ENCODE measurements at places on chromosomes 11 and 22. TPM values are rescaled to one million over a fixed set of nuclear protein-coding genes. Genes with fewer than 3 reads are reported as not detected.

TRIM68 gene
- total RNA-seq: 12.3 TPM

CHST1 gene
- total RNA-seq: not detected

OTOG gene
- not detected for total RNA-seq

- no peak for DNase-seq
Measured at GRCh38 chr11:93743291-93743690, 1.8 kb downstream of the C11orf54 start.

DNA sequence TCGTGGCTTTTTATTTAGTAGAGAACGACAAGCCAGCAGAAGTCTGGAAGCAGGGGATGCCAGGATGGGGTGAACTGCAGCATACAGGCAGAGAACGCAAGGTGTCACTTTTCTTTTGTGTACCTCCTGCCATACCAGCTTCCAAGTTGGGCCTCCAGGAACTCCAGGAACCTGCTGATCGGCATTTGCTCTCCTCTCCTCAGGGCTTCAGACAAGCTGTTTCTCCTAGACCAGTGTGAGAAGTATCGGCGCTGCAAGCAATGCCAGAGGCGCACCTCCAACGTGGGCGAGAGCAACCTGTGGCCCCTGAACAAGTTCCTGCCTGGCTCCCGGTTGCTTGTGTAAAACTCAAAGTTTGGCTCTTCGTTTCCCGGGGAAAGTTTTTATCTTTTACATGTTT, 47.7 kb downstream of the CCDC81 start:
- DNase-seq: no peak

- DNase-seq: no peak
Measured at GRCh38 chr11:127242676-127243075, 242.1 kb upstream of the KIRREL3 start.

Measured in activated CD8-positive, alpha-beta T cell treated with anti-CD3 and anti-CD28 coated beads, Interleukin-2, amount 10 ng/mL, durations not matched to agents 7 days and 5 days (primary cell).